M059J (cell line): ENCODE measurements at places on chromosomes 3 and 15.

GRCh38 chr15:74628949-74629348, 13.3 kb downstream of the CLK3 start:
- DNase-seq: no peak

DNA sequence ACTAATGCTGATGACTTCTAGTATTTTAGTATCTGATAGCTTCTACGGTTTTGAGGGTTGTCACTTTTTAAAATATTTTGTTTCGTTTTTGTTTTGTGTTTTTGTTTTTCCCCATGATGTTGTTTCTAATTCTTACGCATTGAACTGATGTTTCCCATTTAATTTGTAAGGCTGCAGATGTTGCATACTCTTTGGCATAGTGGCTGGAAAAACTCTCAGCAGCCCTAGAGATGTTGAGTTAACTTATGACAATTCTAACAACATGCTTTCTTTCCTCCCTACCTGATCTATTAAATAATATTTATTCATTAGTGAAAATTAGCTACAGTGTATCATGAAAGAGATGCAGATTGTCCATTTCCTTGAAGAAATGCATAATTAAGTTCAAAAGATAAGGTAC, 559.3 kb upstream of the GRM7 start:
- no peak for DNase-seq

DNA sequence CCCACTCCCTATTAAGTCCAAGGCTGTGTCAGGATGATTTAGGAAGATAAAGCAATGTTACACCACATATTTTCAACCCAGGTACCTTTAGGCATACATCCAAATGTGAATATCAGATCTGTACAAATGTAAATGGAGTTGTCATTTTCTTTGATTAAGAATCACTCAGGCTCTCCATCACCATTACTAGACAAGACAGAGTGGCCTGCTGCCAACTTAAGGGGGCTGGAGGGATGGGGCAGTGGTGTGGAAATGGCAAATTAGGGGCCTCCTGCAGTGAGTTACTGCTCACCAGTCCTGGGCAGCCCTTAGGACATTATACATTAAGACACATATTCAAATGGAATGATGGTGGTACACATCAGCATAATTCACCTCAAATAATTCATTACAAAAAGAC, 211.0 kb downstream of the TNIK start:
- DNase-seq: no peak

DNA sequence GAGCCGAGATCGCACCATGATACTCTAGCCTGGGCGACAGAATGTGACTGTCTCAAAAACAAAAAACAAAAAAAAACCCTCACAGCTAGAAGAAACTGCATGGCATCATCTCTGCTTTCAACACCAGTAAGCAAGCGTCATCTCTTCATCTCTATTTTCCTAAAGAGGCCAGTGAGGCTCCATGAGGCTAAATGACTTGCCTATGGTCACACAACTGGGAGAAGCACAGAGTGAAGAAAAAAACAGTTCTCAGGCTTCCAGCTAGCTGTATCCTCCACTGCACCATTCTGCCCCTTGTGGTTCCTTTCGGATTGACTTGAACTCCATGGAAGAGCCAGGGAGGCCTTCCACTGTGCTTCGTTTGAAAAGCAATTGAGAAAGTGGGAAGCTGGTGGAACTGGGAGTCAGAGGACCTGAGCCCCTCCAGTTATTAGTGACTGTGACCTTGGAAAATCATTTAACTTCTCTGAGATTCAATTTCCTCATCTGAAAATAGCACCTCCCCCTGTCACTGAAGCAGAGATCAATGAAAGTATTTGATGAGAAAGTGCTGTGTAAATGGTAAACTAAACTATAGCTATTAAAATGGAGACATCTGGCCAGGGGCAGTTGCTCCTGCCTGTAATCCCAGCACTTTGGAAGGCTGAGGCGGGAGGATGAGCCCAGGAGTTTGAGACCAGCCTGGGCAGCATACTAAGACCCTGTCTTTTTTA, 32.1 kb upstream of the DENND4A start:
- DNase-seq: peak; percentile 67

GRCh38 chr15:25709437-25710159, 153.5 kb downstream of the ATP10A start:
- no peak for DNase-seq

- peak; percentile 34 for DNase-seq
Measured at GRCh38 chr3:188205992-188206416, 52.0 kb downstream of the LPP start.

DNA sequence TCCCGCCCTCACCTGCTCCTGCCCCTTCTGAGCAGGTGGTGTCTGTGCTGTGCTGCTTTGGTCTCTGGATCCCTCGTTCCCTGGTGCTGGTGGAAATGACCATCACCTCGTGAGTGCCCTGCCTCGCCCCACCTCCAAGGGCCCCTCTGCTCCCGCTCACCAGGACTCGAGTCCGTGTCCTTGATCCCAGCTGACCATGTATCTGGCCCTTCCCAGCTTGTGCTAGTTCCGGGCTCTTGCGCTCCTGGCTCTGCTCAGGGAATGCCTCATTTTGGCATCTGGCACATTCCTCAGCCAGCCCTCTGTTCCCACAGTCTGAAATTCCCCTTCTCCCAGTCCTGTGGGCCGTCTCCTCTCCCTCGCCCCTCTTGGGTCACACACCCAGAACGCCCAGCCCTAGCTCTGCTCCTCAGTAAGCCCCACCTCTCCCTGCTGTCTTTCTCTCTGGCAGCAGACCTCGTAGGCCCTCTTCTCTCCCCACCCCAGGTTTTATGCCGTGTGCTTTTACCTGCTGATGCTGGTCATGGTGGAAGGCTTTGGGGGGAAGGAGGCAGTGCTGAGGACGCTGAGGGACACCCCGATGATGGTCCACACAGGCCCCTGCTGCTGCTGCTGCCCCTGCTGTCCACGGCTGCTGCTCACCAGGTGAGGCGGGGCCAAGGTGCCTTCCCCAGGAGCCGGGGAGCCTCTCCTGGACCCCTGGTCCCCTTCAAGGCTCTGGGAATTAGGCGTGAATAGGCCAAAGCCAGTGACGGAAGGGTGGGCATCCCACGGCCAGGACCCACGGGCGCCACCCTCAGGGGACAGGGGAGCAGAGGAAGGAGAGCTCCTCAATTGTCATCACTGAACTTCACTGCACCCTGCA, 11.5 kb downstream of the SLC51A start:
- DNase-seq: no peak

- no peak for DNase-seq
Measured at GRCh38 chr3:81998907-81999306, 237.5 kb upstream of the GBE1 start.

- DNase-seq: no peak
Measured at GRCh38 chr15:71708051-71708429, 102.3 kb upstream of the NR2E3 start.

GRCh38 chr3:131396170-131396569, 14.6 kb downstream of the NUDT16 start:
- no peak for DNase-seq

GRCh38 chr15:73388256-73388781, 19.6 kb upstream of the HCN4 start:
- peak; percentile 92 for DNase-seq

DNA sequence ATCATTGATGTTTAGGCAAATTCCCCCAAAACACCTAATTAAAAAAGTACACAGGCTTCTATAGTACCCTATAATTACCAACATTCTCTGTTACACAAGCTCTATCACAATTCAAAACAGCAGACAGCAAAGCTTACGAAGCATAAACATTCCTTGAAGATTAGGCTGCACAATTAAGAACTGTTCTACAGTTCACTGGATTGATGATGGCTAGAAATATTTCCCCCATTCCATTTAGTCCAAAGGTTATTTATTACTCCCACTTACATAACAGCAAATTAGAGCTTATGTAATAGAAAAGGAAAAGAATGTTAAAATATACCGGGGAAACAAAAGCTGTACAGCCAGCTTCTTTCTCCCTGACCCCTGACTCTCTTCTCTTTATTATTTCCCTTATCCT, 49.3 kb downstream of the UACA start:
- DNase-seq: peak; percentile 42

- no peak for DNase-seq
Measured at GRCh38 chr3:53843195-53844177, 2.7 kb downstream of the CHDH start.

DNA sequence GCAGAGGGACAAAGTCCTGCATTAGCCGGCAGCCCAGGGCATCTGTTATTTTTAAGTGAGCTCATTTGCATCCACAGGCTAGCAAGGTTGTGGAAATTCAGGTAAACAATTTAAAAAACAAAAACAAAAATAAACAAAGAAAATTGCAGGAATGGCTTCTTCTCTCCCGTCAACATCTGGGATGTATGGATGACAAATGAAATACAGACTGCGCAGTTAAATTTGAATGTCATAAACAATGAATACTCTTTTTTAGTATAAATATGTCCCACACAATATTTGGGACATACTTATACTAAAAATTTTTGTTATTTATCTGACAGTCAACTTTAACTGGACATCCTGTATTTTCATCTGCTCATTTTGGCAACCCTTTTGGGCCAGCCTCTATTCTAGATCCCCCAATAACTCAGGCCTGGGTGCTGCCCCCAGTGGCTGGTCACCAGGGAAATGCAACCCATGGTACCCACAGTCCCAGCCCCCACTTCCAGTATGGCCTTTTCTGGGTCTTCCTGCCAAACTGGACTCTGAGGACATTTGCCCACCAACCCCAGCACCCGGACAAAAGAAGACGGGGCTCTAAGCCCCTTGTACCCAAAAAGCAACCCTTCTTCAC, 12.7 kb downstream of the GRM2 start:
- no peak for DNase-seq

DNA sequence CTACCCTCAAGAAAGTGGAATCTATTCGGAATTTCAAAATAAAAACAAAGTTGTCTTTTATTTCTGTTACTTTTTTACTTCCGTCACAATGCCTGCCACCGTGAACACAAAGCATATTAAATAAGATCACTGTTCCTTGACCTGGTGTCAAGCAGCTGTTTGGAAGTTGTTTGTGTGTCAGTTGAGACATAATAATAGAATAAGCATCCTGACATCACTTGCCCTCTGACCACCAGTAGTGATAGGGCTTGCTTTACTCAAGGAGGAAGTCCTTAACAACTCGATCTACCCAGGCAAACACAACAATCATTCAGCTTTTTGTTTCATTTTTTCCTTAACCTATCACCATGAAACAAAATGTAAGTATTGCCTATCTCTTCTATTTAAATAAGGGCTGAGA, 454.4 kb upstream of the RASGRP1 start:
- DNase-seq: no peak

DNA sequence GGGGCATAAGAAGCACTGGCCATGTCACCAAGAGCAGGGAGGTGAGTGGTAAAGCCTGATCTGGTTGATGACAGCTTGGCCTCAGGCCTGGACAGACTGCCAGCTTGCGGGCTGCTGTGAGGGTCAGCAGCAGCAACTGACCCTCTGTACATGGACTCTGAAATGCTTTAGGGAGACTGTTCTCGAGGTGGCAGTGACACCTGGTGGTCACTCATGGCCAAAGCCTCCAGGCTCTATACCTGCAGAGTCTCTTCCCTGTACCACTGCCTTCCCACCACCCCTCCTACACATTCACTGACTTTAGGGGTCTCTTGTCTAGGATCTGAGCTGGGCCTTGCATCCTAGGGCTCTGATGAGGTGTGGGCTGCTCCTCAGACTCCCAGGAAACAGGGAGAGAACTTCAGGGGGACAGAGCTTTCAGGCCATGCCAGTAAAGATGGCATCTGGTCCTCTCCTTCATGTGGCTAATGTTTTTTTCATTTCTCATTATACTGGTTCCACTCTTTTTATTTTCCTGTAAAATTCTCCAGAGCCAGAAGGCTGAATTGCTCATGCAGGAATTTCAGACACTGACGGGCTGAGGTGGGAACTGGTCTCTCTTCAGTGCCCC, 17.2 kb upstream of the TIMP4 start:
- peak; percentile 43 for DNase-seq
